ENCODE measurements at places on chromosomes 2 and 18.

DNA sequence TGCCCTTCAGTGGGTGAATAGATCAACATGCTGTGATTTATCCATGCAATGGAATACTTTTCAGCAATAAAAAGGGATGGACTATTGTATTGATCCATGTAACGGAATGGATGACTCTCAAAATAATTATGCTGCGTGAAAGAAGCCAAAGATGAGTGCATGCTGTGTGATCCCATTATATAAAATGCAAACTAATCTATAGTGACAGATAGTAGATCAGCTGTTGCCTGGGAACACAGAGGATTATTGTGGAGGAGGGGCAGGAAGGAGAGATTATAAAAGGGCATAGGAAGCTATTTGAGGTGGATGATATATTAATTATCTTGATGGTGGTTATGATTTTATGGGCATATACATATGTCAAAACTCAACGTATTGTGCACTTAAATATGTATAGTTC, 55.5 kb upstream of the ADAM23 start:
- DNase-seq: no peak

DNA sequence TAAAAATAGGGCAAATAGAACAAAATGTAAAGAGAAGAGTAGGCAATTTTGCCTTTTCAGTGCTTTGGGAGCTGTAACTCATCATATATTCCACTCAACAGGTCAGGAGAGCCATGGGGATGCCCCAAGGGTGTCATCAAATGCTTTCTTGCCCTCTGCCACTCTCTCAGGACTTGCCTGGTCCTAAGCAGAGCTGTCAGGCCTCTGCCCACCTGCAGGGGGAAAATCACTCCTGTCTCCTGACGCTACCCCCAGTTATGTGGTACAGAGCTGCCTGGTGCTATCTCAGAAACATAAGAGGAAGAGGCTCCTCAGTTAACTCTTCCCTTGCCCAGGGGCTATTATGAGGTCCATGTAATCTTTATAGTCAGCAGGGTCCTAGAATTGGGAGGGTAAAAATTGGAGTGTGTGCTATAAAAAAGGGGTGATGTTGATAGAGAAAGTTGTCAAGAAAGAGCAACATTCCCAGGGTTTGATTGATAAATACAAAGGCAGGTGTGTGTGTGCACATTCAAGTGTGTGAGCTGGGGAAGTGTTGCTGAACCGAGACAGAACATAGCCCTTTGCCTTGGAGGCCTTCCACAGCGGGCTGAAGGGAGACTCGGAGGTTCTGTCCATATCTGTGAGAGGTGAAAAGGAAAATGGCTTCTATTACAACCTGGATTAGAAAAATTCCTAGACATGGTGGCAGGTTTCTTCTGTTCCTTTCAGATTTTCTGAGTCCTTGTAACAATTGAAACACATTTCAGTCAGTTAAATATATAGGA, 25.4 kb downstream of the PTPRM start:
- DNase-seq: no peak

GRCh38 chr2:26580751-26581150, 60.4 kb downstream of the CIB4 start:
- no peak for DNase-seq

DNA sequence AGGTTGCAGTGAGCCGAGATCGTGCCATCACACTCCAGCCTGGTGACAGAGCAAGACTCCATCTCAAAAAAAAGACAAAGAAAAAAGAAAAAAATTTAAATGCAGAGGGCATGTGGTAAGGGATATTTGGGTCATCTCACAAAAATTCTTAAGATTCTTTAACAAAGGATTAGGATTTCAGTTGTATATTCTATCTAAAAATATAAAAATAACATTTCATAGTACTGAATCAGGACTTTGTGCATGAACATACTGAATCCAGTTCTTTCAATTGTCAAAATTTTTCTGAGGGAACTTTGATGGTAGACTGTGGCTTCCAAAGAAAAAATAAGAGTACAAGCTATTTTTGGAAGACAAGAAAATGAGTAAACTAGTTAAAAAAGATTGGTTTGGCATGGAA, 6.5 kb upstream of the PPP3R1 start:
- no peak for DNase-seq

GRCh38 chr2:181660181-181660580, 3.3 kb upstream of the CERKL start:
- no peak for DNase-seq

- no peak for DNase-seq
These were observed 45.2 kb upstream of the MEIS1 start for GRCh38 chr2:66389651-66390131.

DNA sequence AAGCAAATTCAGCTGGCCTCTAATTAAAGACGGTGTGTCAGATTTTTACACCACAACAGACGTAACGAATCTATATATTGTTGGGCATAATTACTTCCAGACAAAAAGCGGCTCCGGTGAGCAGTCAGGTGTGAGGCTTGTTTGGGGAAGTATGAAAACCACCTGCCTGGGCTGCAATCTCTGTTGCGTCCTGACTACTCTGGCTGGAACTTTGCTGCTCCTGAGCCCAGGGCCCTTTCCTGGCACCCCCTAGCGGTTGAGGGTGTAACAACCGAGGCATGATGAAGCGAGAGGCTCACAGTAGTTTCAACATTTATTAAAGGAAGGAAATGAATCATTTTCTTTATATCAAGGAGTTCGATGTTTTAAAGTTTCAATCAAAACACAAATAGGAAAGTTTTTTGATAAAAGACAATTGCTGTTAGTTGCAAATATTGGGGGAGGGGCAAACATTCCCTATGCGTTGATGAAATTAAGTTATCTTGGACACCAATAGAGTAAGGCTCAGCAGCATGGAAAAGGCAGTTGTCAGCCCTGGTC, 10.6 kb upstream of the ITGB6 start:
- DNase-seq: peak; percentile 59

GRCh38 chr2:222693837-222694236, 22.4 kb downstream of the MOGAT1 start:
- no peak for DNase-seq

DNA sequence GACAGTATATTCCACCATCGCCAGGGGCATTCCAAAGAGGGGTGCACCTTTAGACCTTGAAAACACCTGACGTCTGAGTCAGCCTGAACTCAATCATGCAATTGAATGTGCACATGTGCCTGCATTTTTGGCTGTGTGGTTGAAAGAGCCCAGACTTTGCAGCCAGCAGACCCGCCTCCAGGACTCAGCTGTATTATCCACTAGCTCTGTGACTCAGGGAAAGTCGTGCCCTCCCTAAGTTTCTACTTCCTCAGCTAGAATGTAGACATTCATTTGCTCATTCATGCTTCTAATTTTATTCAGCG, 94.2 kb downstream of the LRRC30 start:
- DNase-seq: no peak

DNA sequence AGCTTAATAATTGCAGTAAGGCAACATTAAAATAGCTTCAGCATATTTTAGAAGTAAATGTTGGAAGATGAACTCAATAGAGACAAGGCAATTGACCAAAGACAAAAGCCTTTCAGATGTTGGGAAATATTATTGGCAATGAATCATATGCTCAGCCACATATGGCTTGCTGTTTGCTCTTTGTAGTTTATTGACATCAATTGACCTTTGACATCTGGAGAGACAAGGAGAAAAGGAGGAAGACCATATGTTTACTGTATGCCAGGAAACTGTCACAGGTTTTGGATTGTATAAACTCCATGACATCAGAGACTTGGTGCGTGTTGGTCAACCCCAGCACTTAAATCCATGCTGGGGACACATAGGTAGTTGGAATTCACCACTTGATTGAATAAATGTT, 60.6 kb upstream of the SLC16A14 start:
- DNase-seq: peak; percentile 16

DNA sequence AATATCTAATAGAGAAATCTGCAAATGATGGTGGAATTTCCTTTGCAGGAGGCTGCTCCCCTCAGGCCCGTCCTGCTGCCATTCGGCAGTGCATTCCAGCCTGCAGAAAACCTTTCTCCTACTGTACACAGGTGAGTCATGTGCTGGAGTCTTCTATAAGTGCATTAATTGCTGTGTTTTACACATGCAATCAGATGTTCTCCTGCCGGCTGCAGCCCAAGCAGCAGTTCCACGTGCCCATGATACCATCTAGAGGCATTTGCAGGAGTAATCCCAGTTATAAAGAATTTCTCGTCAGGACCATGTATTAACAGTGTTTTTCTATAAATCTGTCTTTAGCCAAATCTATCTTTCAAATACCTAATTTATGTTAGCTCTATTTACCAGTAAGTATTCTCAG, 304.7 kb upstream of the HNMT start:
- DNase-seq: peak; percentile 26

GRCh38 chr2:170554278-170554955, 160.7 kb upstream of the SP5 start:
- peak; percentile 27 for DNase-seq

GRCh38 chr2:11672407-11672806, 2.4 kb upstream of the NTSR2 start:
- DNase-seq: no peak

DNA sequence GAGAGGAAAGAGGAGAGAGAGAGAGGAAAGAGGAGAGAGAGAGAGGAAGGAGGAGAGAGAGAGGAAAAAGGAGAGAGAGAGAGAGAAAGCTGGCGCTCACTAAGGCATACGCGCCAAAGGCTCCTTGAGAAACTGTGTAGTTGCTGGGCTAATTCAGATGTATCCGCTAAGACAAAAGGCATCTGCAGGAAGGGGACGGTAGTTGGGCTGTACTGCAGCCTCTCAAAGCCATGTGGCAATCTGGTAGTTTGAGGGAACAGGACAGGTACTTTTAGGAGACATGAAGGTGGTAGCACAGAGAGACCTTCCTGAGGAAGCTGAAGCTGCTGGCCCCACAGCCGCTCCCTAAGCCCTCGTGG, 31.6 kb downstream of the THNSL2 start:
- DNase-seq: no peak

DNA sequence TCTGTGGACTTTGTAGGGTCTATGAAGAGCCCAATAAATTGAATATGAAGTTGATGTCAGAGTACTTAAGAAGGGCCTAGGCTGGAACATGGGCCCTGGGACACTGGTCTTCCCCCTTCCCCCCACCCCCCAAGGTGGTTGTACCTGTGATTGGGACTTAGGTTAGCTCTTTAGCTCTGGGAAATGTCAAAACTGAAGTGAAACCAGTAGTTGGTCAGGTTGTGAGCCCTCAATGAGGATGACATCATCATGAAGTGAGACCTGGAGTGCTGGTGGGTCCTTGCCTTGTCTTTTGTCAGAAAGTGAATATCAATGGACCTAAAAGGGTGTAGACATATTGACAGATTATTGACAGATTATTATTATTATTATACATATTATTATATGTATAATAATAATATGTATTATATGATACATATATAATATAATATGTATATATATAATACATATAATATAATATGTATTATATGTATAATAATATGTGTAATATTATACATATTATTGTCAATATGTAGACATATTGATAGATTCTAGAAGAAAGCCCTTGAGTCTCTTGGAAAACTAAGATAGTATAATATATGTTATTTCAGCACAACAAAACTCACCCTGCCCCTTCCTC, 5.4 kb downstream of the MARS2 start:
- no peak for DNase-seq

DNA sequence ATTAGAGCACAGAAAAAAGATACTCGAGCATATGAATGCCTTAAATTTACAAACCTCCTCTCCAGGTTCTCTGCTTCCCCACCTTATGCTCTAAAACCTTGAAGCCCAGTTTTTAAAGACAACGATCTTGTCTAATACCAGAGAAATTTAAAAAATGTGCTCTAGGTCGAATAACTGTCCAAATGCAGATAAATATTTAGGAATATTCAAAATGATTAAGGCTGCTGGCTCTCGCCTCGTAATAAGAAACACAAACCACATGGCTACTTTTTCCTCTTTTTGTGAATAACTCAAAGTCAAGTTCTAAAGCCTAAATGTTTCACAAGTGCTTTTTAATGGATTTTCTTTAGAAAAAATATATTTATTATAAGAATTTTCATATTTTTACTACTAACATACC, 101.3 kb downstream of the SATB2 start:
- DNase-seq: no peak

DNA sequence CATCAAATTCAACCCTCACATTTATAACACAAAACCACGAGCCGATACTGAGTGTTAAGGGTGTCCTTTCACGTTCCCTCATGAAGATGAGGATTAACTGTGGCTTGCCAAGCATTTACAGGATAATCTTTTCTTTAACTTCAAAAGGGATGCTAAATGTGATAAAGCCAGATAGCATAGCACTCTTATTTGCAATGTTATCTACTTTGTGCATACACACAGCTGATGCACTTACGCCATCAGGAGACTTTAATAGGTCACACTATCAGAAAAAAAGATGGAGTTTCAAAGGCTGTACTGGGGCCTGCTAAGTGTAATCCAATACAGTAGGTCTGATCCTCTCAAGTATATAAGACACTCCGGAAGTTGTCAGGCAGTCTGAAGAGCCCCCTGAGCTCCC, 572.7 kb downstream of the PIK3C3 start:
- no peak for DNase-seq

- DNase-seq: no peak
These were observed 111.3 kb downstream of the PLCL1 start for GRCh38 chr2:197915548-197916265.

DNA sequence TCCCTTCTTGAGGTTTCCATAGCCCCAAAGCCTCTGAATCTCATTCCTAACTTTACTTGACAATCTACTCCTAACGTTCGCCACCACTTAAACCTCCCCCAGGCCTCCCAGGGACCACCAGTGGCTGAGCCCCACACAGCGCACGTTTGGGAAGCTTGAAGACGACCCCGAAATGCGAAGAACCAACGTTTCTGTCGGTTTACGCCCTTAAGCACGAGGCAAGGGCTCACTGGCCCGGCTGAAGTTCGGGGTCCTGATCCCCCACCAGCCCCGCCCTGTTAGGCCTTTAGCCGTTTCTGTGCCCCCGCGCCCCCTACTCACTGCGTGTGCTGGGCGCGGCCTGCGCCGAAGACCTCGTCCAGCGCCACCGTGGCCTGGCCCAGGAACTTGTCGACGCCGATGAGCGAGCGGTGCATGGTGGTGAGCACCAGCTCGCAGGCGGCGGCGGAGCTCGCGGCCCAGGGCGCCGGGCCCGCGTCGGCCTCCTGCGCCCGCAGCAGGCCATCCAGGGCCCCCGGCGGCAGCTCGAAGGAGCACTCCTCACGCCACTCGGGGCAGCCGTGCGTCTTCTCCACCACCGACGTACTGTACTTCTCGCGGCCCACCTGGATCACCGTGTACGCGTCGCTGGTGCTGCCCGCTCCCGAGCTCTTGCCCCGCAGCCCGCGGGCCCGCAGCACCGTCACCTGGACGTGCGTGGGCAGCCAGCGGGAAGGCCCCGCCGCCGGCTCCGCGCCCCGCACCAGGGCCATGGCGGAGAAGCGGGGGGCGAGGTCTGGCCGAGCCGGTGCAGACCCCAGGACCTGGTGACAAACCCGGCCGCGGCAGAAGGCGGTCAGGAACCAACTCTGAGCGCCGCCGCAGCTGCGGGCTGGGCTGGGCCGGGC, 479 bp downstream of the RAB11FIP5 start:
- DNase-seq: peak; percentile 51

GRCh38 chr18:69956057-69956456, 8.4 kb upstream of the CD226 start:
- DNase-seq: no peak
